ENCODE measurements at places on chromosomes 3 and 15.

DNA sequence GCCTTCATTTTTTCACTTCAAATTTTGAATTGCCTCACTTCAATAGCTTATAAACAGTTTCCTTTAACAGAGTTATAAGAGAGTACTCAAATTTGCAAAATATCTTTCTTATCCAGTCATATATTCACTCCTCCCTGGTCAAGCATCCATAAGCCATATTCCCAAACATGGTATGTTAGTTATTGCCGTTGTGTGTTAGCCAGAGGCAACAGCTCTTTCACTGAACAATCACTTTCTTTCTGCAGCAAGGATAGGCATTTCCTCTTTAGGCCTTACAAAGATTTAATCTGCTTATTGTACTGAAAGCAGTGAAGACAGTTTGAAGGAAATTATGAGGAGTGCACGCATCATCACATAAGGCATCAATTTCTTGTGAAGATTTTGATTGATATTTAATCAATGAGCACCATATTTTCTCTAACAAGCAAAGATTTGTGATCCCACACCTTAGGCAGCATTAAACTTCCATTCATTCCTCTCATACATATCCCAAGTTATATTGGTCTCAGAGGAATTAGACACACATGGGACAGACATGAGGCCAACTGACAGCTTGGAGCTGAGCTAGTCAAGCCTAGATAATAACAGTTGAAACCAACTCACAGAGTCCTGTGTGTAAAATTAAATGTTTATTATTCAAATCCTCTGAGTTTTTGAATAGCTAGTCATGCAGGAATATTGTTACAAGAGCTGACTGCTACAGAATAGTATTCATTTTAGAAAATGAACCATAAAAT lies 80.0 kb upstream of the EPHA6 start:
- no peak for DNase-seq

- no peak for DNase-seq
These were observed 54.4 kb downstream of the ANXA2 start for GRCh38 chr15:60343221-60343970.

DNA sequence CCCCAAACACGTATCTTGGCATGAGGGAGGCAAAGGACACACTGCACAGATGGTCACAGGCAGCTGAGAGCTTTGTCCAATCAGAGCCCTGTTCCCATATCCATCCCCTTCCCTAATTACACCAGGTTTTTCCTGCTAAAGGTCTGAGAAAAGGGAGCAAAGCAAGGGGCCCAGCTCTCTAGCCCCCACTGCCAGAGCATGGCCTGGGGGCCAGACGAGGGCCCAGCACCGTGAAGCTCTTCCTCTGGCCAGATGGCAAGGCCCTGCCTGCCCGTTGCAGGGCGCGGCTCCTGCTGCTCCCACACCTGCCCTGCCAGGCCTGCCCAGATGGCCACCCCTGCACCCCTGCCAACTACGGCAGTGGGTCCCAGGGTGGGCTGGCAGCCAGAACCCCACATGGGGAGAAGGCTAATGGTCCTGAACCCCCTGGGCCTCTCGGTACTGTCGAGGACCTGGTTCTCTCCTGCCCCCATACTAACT lies 3.2 kb downstream of the SHF start:
- no peak for DNase-seq

DNA sequence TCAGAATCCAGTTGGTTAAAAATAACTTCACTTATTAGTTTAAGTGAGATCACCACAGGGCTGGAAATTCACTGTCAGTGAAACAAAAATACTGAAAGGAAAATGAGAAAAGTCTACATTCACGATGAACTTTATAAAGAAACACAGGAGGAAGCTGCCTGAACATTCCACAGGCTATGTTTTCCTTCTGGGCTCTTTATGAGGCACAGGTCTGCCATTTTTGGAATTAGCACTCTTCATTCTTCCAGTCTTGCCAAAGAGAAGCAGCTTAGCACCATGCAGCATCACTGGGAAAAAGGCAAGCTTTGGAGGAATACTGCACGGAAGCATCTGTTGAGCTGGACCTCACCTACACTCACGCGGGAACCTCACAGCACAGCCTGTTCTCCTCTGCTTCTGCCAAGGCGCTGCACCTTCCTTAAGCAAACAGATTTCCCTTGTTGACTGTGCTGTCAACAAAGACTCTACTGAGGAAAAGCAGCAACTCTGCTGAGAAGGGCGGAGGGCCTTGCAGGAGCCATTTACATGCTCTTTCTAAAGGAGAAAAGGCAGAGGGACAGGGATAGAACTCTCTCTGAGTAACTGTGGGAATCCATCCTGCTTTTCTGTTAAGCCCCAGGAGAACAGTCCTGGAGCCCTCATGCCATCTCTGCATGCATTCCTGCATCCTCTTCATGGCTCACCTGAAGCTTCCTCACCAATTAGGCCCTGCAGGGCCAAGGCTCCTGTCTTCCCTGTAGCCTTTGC lies 15.7 kb downstream of the SUSD5 start:
- no peak for DNase-seq

- no peak for DNase-seq
These were observed 82.9 kb downstream of the RAP2B start for GRCh38 chr3:153244961-153245360.

DNA sequence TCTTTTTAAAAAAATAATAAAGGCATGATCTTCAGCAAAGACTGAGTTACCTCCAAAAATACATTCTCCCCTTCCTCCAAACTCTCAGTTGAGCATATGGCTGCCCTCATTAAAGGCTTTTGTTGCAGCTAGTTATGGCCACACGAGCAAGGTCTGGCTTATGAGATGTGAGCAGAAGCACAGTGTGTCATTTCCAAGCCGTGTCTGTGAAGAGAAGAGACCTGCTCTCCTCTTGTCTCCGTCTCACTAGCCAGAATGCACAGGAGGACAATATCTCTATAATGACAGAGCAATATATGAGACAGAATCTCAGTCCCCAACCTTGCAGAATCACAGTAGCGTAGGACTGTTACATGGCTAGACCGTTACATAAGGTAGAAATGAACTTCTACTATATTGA lies 152.3 kb downstream of the MAGI1 start:
- DNase-seq, result no peak

DNA sequence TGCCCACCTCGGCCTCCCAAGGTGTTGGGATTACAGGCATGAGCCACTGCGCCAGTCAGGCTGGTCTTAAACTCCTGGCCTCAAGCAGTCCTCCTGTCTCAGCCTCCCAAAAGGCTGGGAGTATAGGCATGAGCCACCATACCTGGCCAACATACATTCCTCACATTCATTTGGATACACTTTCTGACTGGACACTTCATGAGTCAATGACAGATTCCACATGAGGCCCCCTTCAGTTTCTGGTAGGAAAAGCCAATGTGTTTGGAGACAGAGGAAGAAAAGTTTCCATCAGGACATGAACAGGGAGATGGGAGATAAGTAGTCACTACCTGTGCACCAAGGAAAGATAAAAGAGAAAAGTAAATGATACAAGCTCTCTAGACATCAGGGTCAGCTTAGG lies 49.4 kb upstream of the GSK3B start:
- no peak for DNase-seq

DNA sequence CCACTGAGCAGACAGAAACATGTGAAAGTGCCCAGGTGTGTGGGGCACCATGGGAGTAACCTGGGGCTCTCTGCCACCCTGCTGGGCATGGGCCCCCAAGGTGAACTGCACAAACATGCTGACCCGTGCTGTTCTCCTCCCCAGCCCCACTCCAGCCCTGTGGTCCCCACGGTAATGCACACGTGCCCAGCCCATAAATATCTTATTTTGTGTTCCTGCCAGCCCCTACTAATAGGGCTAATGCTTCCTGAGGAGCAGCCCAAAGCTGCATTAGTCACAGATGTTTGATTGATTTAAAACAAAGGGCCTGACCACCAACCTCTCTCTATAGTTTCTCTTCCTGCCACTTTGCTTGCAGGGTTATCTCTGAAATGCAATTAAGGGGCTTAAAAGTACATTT lies 95.4 kb downstream of the ABHD5 start:
- DNase-seq, result peak; percentile 26

- DNase-seq, result no peak
These were observed 2.1 kb upstream of the LCTL start for GRCh38 chr15:66567897-66568296.

- no peak for DNase-seq
These were observed 3.6 kb downstream of the WWTR1 start for GRCh38 chr3:149654188-149654601.

- DNase-seq, result no peak
These were observed 39.1 kb downstream of the NIPA2 start for GRCh38 chr15:22877607-22878006.

DNA sequence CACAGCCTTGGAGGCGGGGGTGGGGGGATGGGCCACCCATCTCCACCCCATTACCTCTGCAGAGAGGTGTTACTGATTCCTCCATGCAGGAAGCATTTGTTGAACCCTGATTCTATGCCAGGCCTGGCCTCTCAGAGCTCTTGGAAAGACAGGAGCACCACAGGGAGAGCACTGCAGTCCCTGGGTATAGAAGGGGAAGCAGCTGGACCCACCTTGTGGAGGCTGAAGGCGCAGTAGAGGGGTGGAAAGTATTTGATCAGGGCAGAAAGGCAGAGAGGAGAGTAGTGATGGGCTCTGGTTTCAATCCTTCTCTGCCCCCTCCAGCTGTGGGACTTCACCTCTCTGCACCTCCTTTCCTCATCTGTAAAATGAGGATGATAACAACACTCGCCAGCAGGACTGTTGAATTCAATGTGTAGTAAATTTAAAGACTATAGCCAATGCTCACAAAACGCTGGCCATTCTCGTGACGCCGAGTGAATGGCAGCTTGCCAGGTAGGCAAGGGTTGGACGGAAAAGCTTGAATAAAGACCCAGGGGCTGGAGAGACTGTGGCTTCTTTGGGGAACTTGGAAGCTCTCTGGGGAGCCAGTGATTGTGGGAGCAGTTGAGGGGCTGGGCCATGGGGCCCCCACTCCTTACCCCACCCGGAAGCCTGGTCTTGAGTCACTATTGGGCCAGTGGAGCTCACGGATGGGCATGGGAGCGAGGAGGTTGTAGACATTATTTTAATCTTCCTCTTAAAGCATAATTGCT lies 8.0 kb upstream of the CCDC33 start:
- DNase-seq, result no peak

- no peak for DNase-seq
These were observed 44.0 kb downstream of the TPRA1 start for GRCh38 chr3:127546554-127546953.

GRCh38 chr3:127151992-127152650 lies 40.8 kb upstream of the PRR23E start:
- no peak for DNase-seq

- no peak for DNase-seq
These were observed 65.9 kb downstream of the ADAMTS9 start for GRCh38 chr3:64621726-64622395.

- DNase-seq, result no peak
These were observed 20.2 kb downstream of the HDAC11 start for GRCh38 chr3:13500133-13500885.

DNA sequence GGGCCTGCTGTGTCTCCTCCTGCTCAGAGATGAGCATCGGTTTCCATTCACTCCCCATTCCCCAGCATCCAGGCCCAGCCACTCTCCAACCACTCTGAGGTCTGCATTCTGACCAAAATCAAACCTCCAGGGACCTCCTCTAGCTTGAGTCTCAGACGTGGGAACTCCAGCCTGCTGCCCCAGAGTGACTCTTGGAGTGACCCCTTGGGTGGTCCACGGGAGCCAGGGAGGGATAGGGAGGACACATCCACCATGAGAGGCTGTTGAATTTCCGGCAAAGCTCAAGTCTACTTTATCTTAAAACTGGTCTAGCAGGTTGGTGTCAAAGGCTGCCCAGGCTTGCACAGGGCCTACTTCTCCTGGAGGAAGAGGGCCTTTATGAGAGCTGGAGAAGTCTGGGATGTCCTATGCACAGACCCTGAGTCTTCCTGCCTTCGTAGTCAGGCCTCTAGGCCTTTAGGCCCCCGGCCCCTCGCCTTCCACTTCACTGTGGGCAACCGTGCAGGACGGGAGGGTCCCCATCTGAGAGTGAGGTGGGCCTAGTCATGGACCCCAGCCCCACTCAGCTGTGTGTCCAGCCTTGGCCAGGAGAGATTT lies 8.9 kb downstream of the CISH start:
- no peak for DNase-seq

DNA sequence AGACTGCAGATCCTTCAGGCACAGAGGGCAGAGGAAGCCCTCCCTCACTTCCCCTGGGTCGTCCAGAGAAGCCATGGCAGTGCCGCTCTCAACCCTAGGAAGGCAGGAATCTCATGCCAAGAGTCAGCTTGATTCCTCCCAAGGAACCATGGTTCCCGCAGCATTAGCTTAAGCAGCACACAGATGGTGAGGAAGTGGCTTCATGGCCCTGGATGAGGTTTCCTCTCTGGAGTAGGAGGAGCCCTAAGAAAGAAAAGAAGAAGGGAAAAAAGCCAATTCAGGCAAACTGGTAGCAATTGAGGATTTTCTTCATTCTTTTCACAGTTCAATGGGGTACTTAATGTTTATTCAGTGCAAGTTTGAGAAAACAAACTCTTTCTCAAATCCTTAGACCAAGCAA lies 2.9 kb downstream of the RBSN start:
- DNase-seq, result no peak

DNA sequence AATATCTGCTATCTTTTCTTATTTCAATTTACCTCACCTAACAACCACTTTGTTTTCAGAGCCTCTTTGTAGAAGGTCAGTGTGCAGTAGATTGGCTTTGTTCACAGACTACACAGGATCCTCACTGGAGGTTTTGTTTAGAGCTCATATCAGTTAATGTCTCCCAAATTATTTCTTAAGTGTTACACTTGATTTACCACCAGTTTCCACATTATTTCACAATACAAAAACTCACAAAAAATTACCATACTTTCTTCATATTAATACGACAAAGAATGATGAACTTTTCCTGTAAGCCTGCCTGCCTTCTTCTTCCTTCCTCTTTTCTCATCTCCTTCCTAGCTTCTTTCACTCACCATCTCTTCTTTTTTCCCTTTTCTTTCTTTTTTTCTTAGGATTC lies 133.3 kb downstream of the ALCAM start:
- DNase-seq, result no peak

DNA sequence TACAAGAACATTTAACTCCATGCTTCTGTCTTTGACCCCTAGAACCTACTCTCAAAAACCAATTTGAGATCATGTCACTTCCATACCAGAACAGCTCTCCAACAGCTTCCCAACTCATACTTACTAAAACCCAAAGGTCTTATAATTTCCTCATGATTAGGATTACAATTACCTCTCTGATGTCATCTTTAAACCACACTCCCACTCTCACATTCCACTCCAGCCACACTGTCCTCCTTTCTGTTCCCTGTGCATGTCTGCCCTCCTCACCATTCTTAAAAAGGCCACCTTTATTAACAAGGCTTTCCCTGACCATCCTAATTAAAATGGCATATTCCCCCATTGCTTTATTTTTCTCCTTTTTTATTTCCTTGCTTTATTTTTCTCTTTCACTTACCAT lies 18.9 kb downstream of the PHC3 start:
- no peak for DNase-seq

DNA sequence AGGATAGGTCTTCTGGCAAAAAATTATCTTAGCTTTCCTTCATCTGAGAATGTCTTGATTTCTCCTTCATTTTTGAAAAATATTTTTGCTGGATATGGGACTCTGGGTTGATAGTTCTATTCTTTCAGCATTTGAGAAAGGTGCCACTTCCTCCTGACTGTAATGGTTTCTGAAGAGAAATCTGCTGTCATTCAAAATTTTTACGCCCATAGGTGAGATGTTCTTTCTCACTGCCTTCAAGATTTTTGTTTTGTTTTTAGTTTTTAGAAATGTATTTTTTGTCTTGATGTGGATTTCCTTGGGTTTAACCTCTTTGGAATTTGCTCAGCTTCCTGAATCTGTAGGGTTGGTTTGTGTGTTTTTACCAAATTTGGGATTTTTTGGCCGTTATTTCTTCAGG lies 37.1 kb upstream of the ATP2B2 start:
- DNase-seq, result no peak

- DNase-seq, result no peak
These were observed 105.1 kb downstream of the SNRPN start for GRCh38 chr15:25059698-25060471.

Data from right atrium auricular region (tissue), 2 donors.